ENCODE measurements at places on chromosomes 5 and 9. TPM values are rescaled to one million over a fixed set of nuclear protein-coding genes. Genes with fewer than 3 reads are reported as not detected.

- DNase-seq: no peak
Observed at GRCh38 chr9:71944754-71945375, 33.4 kb downstream of the C9orf85 start.

The FOXD4L3 gene
- 0.06 TPM for polyA plus RNA-seq

The TNPO1 gene
- polyA plus RNA-seq: 19.9 TPM

- DNase-seq: no peak
Observed at GRCh38 chr5:98458004-98458403, 315.5 kb upstream of the RGMB start.

DNA sequence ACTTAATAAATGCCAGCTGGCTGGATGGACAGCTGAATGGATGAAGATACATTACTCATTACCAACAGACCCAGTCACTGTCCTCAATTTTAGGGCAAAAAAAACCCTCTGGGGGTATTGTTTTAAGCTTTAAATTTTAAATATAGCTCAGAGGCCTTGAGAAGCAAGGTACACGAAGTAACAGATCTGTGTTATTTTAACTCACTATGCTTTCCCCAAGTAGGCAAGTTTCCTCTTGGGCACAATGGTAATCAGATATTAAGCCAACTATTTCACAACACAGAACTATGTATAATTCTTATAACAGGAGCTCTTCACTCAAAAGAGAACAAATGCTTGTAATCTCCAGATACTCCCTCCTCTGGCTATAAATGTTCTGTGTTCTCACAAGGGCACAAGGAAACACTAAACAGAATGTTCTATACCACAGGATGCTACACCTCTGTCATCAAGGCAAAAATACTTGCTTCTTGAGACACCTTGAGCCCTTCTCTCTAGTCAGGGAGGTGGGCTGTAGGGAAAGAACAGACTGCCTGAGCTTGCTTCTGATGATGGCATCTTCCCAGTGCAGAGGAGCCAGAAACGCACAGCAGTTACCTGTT is 443.8 kb downstream of the SPOCK1 start:
- DNase-seq: no peak

The TSSK1B gene
- 0.05 TPM for polyA plus RNA-seq

The RUFY1 gene
- polyA plus RNA-seq: 31.5 TPM

The MAT2B gene
- 30.1 TPM for polyA plus RNA-seq

Measured in SK-N-SH (cell line).